ENCODE measurements at places on chromosomes 12 and 14. TPM values are rescaled to one million over a fixed set of nuclear protein-coding genes. Genes with fewer than 3 reads are reported as not detected.

The RASSF3 gene
- total RNA-seq = 205 TPM

The GPR68 gene
- 4.1 TPM for total RNA-seq

The SDR9C7 gene
- 0.42 TPM for total RNA-seq

The MYO1H gene
- not detected for total RNA-seq

The CLEC12A gene
- 1.5 TPM for total RNA-seq

The PMCH gene
- not detected for total RNA-seq

The TTC8 gene
- total RNA-seq = 16.4 TPM

The TEX52 gene
- not detected for total RNA-seq

The TAS2R14 gene
- 1.7 TPM for total RNA-seq

Data from esophagus muscularis mucosa (tissue), 4 donors.